A172 (cell line): ENCODE measurements at places on chromosomes 7 and 10.

- DNase-seq = no peak
These were observed 696.7 kb downstream of the LRMDA start for GRCh38 chr10:76127984-76128589.

- DNase-seq = no peak
These were observed 38.3 kb upstream of the COBL start for GRCh38 chr7:51354897-51355296.

- peak; percentile 71 for DNase-seq
These were observed 99.0 kb upstream of the SMIM30 start for GRCh38 chr7:113217314-113217713.

DNA sequence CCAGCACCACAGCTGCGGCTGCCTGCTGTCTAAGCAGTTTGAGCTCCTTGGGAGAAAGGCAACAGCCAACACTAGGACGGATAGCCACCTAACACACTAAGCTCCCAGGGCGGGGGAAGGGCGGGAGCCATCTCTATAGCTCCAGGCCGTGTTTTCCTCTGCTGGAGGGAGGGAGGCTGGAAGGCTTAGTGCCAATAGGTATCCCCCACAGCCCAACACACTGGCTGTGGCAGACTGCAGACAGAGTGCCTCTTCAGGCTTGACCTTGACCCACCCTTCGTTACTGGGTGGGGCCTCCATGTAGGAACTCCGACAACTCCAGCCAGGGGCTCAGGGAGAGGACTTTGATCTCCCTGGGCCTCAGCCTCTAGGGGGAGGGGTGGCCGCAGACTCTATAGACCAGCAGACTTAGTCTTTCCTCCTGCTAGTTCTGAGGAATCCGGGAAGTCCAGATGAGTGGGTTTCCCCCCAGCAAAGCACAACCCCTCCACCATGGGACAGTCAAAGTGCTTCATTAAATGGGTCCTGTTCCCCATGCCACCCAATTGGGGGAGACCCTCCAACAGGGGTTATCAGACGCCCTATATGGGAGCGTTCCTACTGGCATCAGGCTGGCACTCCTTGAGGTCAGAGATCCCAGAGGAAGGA is 314.4 kb upstream of the MKI67 start:
- DNase-seq = no peak
